ENCODE measurements at places on chromosomes 11 and 22.

- DNase-seq: no peak
Observed at GRCh38 chr11:77668760-77669159, 31.2 kb upstream of the CLNS1A start.

DNA sequence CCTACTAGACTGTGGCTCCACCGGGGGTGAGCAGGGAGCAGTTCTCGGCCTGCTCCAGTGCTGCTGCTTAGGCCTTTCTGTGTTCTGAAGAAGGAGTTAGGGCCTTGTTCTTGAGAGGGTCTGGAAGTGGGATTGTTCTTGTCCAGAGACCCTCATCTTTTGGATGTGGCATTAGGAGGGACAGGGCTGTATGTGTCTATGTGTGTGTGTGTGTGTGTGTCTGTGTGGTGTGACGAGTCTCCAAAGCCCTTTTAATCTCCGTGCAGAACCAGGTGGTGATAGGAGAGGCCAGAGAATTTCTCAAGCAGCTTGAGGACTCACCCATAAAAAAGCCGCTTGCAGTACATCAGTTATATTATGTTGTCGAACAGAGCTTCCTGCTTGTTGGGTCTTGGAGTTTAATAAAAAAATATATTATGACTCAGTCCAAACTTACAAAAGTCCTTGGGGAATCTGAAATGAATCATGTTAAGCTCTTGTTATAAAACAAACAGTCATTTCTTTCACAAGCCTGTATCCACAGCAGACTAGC is 196.5 kb downstream of the TENM4 start:
- no peak for DNase-seq

GRCh38 chr11:67345920-67346819 is 7.2 kb downstream of the POLD4 start:
- no peak for DNase-seq

- no peak for DNase-seq
Observed at GRCh38 chr11:92240916-92241315, 16.3 kb downstream of the FAT3 start.
